ENCODE measurements at places on chromosomes 11 and 22. TPM values are rescaled to one million over a fixed set of nuclear protein-coding genes. Genes with fewer than 3 reads are reported as not detected.

DNA sequence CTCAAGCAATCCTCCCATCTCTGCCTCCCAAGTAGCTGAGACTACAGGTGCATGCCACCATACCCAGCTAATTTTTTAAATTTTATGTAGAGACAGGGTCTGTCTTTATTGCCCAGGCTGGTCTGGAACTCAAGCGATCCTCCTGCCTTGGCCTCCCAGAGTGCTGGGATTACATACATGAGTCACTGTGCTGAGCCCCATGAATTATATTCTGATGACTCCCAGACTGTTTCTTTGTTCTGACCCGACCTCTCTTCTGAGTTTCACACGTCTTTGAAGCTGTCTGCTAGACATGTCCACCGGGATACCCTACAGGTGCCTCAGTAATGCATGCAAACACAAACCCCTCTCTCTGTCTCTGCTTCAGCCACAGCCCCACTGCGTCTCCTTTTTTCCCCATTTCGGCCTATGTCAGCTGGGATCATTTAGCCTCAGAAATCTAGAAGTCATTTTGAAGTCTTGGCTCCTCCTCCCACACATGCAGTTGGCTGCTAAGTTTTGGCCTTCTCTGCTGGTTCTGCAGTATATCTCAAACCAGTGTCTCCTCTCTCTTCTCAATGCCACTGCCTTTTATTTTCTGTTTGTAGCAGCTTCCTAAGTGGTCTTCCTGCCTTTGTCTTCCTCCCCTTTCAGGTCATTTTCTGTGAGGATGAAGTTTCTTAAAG is 4.8 kb downstream of the VPS26B start:
- H3K4me3 ChIP-seq = no peak overlapping the region
- DNase-seq = no peak
- H3K27me3 ChIP-seq = no peaks in the 10 kb centered on the region
- H3K4me1 ChIP-seq = peaks cover 67% of the 10 kb centered on the region
- peaks cover 3% of the 10 kb centered on the region for H3K36me3 ChIP-seq

DNA sequence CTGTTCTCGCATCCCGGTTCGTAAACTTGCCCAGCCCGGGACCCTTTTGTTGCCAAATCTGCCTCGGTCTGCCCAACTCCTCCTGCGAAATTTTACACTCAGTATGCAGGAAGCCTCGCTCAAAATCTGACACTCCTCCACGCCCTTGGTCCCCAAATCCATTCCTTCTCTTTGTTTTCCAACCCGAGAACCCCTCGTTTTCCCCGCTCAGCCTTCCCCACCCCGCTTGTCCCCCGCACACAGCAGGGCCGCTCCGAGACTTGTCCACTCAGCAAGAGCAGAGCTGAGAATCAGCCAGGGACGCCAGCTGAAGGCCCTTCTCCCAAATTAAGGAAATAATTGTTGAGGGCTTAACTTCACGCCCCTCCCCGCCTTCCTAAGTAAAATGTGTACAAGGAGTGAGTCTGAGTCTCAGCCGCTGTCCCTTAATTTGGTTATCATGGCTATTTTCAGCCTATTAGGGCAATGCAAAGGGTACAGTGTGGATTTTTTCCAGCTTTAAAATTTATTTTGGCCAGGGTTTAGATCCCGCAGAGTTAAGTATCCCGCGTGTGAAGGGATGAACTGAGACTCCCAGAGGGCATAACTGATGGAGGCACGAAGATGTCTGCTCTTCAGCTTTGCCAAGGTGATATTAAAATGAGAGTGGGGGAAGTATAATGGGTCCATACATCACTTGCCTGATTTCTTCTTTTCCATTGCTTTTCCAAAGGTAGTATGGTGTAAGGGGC is 581 bp upstream of the FBXO3 start:
- DNase-seq = no peak
- peaks cover 44% of the 10 kb centered on the region for H3K4me1 ChIP-seq
- H3K27me3 ChIP-seq = peaks cover 9% of the 10 kb centered on the region
- no peak overlapping the region for H3K27ac ChIP-seq

- peaks cover 6% of the 10 kb centered on the region for H3K4me1 ChIP-seq
- no peak overlapping the region for H3K4me3 ChIP-seq
- no peak overlapping the region for H3K27ac ChIP-seq
- H3K36me3 ChIP-seq = no peaks in the 10 kb centered on the region
- peaks cover 3% of the 10 kb centered on the region for H3K27me3 ChIP-seq
- DNase-seq = no peak
Measured at GRCh38 chr11:86499723-86500129, 125.0 kb downstream of the CCDC81 start.

- peak overlapping the region; percentile 97 for H3K27ac ChIP-seq
- H3K36me3 ChIP-seq = peaks cover 29% of the 10 kb centered on the region
- H3K27me3 ChIP-seq = no peaks in the 10 kb centered on the region
- DNase-seq = peak; percentile 58
- H3K4me3 ChIP-seq = peak overlapping the region; percentile 96
Measured at GRCh38 chr11:14519597-14519916, 629 bp downstream of the PSMA1 start.

DNA sequence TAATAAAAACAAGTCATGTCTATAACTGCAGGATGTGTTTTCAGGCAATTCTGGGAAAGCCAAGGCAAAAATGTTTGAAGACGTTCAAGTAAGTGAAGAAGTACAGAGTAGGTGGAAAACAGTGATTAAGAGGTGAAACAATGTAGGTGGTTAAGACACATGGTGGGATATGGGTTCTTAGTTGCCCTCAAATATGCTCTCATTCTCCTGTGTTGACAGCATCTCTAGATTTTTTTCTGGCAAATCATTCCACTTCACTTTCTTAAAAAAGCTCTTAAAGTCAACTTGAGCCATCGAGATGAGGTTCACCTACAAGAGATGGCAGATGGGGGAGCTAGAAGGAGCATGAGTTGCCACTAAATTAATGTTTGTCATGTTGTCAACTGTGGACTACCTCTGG is 1041.0 kb upstream of the CNTN5 start:
- H3K36me3 ChIP-seq = no peaks in the 10 kb centered on the region
- H3K27ac ChIP-seq = no peak overlapping the region
- H3K27me3 ChIP-seq = no peaks in the 10 kb centered on the region

DNA sequence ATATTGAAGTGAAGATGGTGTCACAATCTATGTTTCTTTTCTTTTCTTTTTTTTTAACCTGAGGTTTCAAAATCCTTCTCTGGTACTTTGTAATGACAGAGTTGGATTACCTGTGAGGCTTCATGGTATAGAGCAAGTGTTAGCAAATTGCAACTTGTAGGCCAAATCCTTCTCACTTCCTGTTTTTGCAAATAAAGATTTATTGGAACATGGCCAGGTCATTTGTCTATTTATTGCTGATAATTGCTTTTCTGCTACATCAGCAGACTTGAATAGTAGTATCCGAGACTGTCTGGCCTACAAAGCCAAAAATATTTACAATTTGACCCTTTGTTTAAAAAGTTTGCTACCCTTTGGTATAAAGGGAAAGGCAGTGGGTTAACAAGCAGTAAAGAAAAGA is 1059.4 kb upstream of the CCDC90B start:
- H3K4me3 ChIP-seq = no peak overlapping the region
- H3K36me3 ChIP-seq = no peaks in the 10 kb centered on the region
- no peak overlapping the region for H3K27ac ChIP-seq
- H3K4me1 ChIP-seq = no peaks in the 10 kb centered on the region
- no peaks in the 10 kb centered on the region for H3K27me3 ChIP-seq

- H3K4me3 ChIP-seq = no peak overlapping the region
- no peaks in the 10 kb centered on the region for H3K36me3 ChIP-seq
- H3K4me1 ChIP-seq = no peaks in the 10 kb centered on the region
- peaks cover 15% of the 10 kb centered on the region for H3K27me3 ChIP-seq
Measured at GRCh38 chr22:39439170-39439569, 17.6 kb upstream of the MGAT3 start.

DNA sequence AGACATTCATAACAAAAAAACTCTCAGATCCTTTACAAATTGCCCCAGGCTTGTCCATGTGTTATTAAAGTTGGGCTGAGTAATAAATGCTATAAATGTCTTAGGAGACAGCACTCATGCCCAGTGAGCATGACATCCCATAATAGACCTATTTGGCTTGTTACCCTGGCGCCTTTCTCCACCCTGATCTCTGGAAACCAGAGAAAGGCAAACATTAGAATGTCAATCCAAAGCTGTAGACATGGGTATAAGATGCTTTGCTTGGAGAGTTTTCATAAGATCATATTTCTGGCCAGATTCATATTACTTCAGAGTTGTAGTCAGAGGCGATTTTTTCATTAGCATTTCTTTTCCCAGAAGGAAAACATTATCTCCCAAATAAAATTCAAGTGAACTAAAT is 161.3 kb upstream of the UBASH3B start:
- H3K36me3 ChIP-seq = no peaks in the 10 kb centered on the region
- H3K27me3 ChIP-seq = peaks cover 6% of the 10 kb centered on the region
- no peaks in the 10 kb centered on the region for H3K4me1 ChIP-seq
- no peak for DNase-seq

DNA sequence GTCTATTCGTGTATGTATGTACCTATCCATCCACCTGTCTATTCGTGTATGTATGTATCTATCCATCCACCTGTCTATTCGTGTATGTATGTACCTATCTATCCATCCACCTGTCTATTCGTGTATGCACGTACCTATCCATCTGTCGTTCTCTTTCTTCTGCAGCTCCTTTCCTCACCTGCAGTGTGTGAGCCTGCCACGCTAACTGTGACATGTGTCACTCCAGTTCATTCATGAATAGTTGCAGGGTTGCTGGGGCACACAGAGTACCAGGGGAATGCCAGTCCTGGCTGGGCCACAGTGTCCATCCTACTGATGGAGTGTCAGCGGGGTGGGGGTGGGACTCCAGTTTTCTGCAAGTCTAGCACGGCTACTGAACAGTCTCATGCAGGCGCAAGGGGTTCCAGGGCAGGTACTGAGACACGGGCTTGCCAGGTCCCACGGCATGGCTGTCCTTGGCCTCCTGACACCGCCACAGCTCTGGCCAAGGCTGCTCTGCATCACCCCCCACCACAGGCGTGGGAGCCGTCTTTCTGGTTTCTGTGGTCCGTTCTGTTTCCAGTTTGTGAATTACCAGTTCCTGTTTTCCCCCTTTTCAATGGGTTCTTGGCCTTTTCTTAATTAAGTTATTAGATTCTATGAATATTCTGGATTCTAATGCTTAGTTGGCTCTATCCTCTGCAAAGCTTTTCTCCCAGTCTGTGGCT is 88.8 kb upstream of the CLDN5 start:
- H3K4me3 ChIP-seq = no peak overlapping the region
- H3K4me1 ChIP-seq = peaks cover 26% of the 10 kb centered on the region
- no peaks in the 10 kb centered on the region for H3K36me3 ChIP-seq
- H3K27ac ChIP-seq = no peak overlapping the region
- DNase-seq = no peak

GRCh38 chr11:102620818-102621561 is 4.1 kb downstream of the MMP20 start:
- H3K36me3 ChIP-seq = no peaks in the 10 kb centered on the region
- H3K4me1 ChIP-seq = no peaks in the 10 kb centered on the region
- H3K27ac ChIP-seq = no peak overlapping the region
- peaks cover 11% of the 10 kb centered on the region for H3K27me3 ChIP-seq

GRCh38 chr11:10394229-10395101 is 60.6 kb upstream of the AMPD3 start:
- no peak for DNase-seq
- peaks cover 19% of the 10 kb centered on the region for H3K27me3 ChIP-seq
- no peaks in the 10 kb centered on the region for H3K36me3 ChIP-seq
- no peak overlapping the region for H3K4me3 ChIP-seq

DNA sequence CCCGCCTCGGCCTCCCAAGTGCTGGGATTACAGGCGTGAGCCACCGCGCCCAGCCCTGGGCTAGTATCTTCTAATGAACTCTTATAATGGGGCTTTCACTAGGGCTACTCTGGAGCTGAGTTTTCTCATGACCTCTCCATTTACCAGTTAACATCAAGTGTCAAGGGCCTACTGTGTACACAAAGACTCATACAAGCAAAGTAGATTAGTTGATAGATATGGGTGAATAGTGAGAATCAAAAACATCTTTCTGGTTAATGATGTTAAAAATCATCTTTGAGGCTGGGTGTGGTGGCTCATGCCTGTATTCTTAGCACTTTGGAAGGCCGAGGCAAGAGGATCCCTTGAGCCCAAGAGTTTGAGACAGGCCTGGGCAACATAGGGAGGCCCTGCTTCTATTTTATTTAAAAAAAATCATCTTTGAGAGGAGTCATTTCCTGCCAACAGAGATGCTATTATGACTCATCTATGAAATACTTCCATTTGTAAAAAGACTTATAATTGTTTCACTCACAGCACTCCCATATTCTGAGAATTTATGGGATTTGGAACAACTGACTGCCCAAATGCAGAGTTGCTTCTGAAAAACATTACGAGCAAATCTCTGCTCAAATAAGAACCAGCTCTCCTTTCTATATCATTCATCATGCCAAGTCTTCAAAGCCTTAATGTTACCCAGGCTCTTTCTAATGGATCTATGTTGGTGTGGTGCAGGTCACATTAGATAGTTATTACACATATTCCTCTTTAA is 57.0 kb downstream of the GDPD4 start:
- no peaks in the 10 kb centered on the region for H3K27me3 ChIP-seq
- DNase-seq = no peak
- peaks cover 7% of the 10 kb centered on the region for H3K4me1 ChIP-seq
- peak overlapping the region; percentile 66 for H3K27ac ChIP-seq

DNA sequence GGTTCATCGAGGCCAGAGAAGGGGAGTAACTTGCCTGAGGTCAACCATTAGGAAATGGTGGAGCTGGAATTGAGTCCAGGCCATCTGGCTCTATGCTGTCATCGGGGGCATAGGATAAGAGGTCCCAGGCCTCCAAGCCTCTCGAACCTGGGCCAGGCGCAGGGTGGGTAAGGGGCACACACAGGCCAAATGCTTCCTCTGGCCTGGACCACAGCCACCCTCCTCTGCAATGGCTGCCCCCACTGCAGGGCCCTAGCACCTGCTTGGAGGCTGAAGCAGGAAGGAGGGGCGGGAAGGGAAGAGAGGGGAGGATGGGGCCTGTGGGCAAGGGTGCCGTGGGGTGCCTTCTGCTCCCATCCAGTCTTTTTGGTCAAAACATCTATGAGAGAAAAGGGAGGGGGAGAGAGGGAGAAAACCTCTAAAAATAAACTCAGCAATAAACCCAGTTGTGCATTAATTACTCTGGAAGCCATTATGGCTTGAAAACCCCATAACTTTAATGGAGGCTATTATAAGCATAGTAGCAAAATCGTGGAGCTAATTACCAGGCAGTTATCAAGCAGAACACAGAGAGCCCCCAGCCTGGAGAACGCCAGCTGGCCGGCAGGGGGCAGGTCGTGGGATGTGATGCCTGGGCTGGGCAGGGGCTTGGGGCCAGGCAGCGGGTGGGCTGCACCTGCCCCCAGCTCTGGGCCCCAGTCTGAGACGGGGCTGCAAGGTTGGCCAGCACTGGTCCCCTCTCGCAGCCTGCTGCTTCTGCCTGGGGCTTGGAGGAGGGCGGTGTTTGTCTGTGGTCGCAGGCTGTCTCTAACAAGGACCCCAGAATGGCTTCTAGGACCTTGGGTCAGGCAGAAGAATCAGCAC is 21.1 kb downstream of the B3GAT1 start:
- no peak for DNase-seq
- H3K27ac ChIP-seq = no peak overlapping the region
- no peaks in the 10 kb centered on the region for H3K36me3 ChIP-seq
- H3K4me1 ChIP-seq = peaks cover 14% of the 10 kb centered on the region
- no peak overlapping the region for H3K4me3 ChIP-seq

TESMIN gene
- total RNA-seq = 6.6 TPM

C1QTNF4 gene
- not detected for total RNA-seq

F2 gene
- total RNA-seq = not detected

KCTD14 gene
- total RNA-seq = not detected

DDIAS gene
- 16.8 TPM for total RNA-seq
